H54 (cell line): ENCODE measurements at places on chromosomes 7 and 10.

DNA sequence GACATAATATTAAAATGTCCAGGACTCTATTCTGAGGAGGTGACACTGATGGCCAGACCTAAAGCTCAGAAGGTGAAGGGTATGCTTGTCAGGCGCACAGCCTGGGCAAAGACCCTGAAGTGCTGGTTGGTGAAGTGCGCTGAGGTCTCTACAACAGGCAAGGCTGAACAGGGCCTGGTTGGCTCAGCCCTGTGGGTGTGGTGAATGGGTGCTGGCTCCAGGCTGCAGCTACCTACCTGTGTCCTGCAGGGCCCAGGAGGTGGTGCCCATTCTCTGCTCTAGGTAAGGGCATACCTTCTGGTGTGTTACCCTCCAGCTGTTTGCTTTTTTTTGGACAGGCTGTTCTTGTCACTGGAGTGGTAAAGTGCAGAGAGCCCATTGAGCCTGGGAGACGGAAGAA, 85.1 kb downstream of the RAMP3 start:
- DNase-seq, result no peak

- DNase-seq, result no peak
Measured at GRCh38 chr7:151775547-151776443, 101.1 kb downstream of the PRKAG2 start.

- DNase-seq, result no peak
Measured at GRCh38 chr7:1103009-1103788, 15.3 kb downstream of the GPER1 start.

GRCh38 chr10:112490545-112490944, 43.5 kb downstream of the VTI1A start:
- DNase-seq, result no peak

- no peak for DNase-seq
Measured at GRCh38 chr7:2253021-2253420, 11.0 kb downstream of the NUDT1 start.

- DNase-seq, result no peak
Measured at GRCh38 chr10:22317076-22317370, 835 bp downstream of the COMMD3 start.

- DNase-seq, result peak; percentile 32
Measured at GRCh38 chr10:127889605-127890195, 3.0 kb downstream of the CLRN3 start.

GRCh38 chr7:27203365-27203953, 3.6 kb upstream of the HOXA13 start:
- DNase-seq, result no peak

DNA sequence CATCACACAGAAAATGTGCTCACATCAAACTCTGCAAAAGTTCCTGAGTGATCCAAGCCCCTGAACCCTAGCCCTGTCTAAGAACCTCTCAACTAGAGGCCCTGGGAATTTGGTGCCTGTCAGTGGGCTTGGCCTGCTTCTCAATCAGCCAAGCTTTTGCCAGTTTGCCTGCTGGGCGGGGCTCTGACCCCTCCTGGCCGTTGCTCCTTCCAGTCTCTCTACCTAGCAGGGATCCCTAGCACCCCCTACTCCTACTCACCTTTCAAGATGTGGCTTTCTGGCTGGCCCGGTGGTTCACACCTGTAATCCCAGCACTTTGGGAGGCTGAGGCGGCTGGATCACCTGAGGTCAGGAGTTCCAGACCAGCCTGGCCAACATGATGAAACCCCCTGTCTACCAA, 2.1 kb downstream of the KLRG2 start:
- no peak for DNase-seq

DNA sequence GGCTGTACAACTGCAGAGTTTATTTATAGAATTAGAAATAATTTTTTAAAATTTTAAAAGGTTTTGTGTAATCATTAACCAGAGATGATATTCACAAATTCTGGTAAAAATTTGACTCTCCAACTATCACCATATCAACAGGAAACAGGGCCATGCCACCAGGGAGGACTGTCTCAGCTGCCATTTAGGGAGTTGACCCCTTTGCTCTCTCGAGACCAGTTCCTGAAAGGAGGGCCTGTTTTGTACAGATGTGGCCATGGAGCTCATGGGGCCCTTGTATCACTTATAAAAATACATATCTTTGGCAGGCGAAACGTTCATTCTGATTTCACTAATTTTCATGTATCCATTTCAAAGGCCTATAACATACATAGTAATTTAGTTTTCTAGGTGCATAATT, 20.3 kb downstream of the H2AZ2 start:
- no peak for DNase-seq

- DNase-seq, result no peak
Measured at GRCh38 chr10:82515256-82515655, 640.3 kb downstream of the NRG3 start.

DNA sequence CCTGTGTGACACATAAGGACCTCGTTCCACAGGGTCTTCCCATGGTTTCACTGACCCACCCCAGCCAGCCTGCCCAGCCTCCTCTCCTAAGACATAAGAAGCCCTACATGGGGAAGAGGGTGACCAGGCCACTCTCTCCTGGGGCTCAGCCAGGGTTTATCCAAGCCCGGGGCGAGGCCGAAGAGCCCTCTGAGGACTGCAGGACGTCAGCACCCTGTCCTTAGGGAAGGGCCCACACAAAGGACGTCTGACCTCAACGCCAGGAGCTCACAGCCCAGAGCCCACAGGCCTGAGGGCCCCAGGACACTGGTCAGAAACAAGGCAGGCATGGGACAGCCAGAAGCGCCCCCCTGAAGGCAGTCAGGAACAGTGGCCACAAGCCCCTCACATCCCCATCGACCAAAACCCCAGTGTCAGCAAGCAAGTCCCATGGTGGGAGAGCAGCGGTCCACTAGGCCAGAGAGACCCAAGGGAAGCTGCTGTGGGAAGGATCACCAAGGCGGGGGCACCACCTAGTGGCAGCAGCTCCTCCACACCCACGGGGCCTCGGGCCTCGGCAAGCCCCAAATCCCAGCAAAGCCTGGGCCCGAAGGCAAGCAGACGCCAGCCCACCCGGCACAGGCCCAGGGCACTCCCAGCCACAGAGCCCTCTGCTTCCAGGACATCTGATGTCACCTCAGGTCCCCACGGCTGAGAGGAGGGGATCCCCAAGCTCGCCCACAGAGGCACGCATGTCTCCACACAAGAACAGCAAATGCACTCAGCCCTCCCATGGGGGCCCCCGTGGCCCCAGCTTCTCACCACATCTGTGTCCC, 23.4 kb downstream of the MAD1L1 start:
- DNase-seq, result peak; percentile 90

DNA sequence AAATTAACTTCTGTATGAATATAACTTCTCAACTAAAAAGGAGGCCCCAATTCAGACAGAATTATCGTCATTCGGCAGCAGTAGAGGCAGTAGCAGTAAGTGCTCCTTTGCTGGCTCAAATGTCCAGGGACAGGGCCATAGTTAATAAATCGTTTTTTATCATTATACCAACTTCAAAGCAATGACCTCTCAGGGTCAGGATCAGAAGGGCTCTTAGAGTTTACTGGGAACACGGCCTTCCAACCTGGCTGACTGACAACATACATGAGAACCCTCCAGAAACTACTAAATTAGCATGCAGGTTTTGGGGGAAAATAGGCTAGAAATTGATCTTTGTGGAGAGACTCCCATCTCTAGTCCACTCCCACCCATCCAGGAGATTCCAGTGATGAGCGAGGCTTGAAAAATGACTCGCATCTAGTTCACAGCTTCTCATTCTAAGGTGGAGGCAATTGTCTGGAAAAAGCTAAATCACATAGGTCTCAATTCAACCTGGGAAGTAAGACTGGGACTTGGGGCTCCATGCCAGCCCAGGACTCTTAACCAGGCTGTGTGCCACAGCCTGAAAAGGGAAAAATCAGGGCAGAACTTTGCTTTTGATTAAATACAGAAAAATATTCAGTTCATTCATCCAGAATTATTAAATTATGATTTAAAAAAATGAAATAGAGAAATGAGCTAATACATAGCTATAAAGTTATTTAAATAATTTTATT, 84.6 kb downstream of the ABLIM1 start:
- no peak for DNase-seq

DNA sequence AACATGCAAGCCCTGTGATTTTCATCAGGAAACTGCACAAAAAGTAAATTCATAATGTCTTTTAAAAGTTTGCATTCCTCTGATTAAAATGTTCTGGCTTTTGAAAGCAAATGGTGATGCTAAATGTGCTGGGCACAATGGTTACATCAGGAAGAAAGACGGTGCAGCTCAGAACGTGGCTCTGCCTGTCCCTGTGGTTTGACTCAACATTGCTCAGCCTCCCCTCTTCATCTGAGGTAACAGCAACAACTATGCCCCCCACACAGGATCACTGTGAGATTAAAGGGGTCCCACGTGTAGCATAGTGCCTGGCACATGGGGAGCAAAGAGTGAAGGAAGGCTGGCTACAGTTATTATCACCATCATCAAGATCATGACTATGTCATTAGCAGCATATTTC, 44.0 kb downstream of the PARD3 start:
- no peak for DNase-seq

GRCh38 chr7:13476881-13477444, 512.5 kb downstream of the ETV1 start:
- DNase-seq, result no peak

- DNase-seq, result no peak
Measured at GRCh38 chr7:122046402-122046801, 97.6 kb downstream of the AASS start.
